ENCODE measurements at places on chromosomes 11 and 22.

- no peak for ATAC-seq
These were observed 17.4 kb downstream of the LIMK2 start for GRCh38 chr22:31229402-31230079.

- ATAC-seq: no peak
These were observed 10.4 kb upstream of the SUN2 start for GRCh38 chr22:38766076-38766777.

GRCh38 chr22:38136607-38137006 is 26.1 kb upstream of the BAIAP2L2 start:
- ATAC-seq: no peak

DNA sequence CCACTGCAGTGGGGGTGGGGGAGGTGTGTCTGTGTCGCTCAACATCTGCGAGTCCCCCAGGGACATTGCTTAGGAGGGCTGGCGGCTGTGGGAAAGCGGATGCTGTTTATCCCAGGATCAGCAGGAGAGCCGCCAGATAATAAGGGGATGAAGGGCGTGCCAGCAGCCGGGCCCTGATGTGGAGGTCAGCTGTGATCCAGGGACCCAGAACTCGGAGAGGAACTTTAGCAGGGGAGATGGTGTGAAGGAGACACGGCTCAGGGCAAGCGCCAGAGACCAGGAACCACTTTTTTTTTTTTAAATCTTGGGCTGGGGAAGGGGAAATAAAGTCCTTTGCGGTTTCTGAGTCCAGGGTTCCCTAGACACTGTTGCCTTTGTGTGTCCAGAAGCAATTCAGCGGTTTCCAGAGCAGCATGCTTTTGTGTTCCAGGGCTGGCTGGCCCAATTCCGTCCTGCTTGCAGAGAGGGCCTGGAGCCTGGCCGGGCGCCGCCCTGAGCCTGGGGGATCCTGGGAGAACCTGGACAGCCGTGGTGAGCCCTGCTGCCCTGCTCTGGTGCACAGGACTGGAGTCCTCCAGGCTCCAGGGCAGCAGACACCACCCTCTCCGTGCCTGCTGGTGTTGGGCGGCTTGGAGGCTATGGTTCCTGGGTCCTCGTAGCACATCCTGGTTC is at the start of gene GRAMD4:
TSS of gene GRAMD4 (plus strand) at position 557 of the 672 bp plus-strand sequence. CDS start 6,414 bp downstream, outside the sequence.
- no peak for ATAC-seq
